ENCODE measurements at places on chromosomes 4 and X.

DNA sequence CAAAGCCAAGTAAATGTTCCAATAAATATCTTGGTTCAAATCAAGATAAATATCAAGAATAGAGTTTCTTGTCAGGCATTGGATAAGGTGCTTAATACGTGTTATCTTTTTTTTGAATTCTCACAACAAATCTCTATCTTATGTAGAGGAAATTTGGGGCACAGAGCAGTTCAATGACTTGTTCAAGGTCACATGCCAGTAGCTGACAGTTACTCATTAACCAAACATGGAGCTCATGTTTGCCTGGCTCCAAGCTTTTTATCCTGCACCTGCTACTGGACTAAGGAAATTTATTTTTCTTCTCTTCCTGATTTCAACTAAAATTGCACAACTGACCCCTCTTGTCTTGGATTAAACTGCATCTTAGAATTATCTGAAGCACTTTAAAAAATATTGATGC, 76.3 kb downstream of the ATP10D start:
- DNase-seq = no peak

GRCh38 chrX:76109654-76110053, 63.2 kb upstream of the PBDC1 start:
- no peak for DNase-seq

DNA sequence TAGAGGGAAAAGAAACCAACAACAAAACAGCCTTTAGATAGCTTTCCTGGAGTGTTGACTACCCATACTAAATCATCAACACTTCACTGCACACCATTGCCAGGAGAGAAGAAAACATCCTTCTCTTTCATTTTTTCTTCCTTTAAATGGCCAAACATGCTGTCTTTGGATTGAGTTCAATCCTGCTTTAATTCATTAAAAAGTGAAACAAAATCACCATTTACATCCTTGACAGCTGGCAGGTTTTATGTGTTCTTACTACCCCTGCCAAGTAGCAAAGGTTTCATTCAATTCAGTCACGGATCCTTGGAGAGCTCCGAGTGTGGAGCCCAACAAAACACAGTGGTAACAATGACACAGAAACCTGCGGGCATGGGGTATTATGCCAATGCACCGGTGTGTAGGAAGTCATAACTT, 568.3 kb downstream of the ANKRD50 start:
- DNase-seq = no peak

- no peak for DNase-seq
Measured at GRCh38 chr4:113781439-113782040, 20.0 kb upstream of the CAMK2D start.

GRCh38 chr4:122898370-122899150, 23.8 kb downstream of the NUDT6 start:
- no peak for DNase-seq

- no peak for DNase-seq
Measured at GRCh38 chr4:183430317-183430993, 14.0 kb upstream of the CDKN2AIP start.

DNA sequence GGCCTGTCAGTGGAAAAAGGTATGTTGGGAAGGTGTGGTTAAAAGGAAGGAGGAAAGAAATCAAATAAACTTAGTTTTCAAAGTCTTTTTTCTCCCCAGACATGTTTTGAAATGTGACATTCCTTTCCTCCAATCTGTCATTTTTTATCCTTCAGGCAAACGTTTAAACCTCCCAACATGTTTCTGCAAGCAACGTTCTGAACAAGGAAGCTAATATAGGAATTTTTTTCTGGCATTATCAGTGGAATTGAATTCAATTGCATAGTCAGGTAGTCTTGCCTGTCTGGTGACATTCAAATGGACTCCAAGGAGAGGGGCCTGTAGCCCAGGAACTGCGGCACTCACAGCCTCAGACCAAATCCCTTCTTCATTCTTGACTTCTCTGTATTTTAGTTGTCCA, 30.0 kb upstream of the RASSF6 start:
- DNase-seq = no peak

- DNase-seq = no peak
Measured at GRCh38 chrX:110025395-110025794, 22.5 kb downstream of the TMEM164 start.

DNA sequence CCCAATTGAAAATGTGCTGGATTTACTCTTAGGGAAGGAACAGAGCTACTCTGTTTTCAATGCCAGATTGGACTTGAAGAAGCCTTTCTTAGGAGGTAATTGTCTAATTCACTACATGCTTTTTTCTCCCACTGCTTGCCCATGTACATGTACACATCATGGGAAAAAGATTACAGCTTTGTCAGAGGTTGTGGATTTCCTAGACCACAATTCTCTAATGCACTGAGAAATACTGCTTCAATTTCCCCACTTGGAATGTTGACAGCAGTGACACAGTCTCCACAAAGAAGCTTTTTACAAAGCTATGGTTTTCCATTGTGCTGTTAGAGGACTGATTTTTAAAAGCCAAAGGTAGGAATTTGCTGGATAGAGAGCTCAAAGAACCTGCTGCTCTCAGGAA, 19.5 kb downstream of the ZAR1 start:
- DNase-seq = no peak
